ENCODE measurements at places on chromosomes 4 and X. TPM values are rescaled to one million over a fixed set of nuclear protein-coding genes. Genes with fewer than 3 reads are reported as not detected.

- H3K27me3 ChIP-seq = no peaks in the 10 kb centered on the region
- H3K4me1 ChIP-seq = no peaks in the 10 kb centered on the region
- no peak overlapping the region for H3K4me3 ChIP-seq
Measured at GRCh38 chr4:176906709-176907108, 114.0 kb upstream of the VEGFC start.

HDX gene
- total RNA-seq = 10.7 TPM

- no peak for DNase-seq
- no peak overlapping the region for H3K27ac ChIP-seq
- H3K36me3 ChIP-seq = peaks cover 17% of the 10 kb centered on the region
Measured at GRCh38 chr4:140706665-140707064, 49.5 kb downstream of the TBC1D9 start.

DNA sequence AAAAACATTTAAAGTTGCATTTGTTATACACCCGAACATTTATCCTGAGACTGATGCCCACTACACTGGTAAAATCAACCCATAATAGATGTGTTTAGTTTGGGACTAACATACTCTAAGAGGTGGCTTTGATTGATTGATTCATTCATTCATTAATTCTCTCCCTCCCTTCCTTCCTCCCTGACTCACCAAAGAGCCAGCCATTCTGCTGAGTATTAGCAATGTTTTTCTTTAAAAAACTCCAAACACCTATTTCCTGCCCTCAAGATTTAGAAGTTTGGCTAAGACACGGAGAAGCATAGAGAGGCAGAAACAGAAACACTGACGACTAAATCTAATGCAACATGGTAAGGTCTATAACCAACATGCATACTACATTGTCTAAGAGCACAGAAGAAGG lies 88.9 kb downstream of the RASL11B start:
- DNase-seq = no peak
- peaks cover 3% of the 10 kb centered on the region for H3K36me3 ChIP-seq
- H3K27me3 ChIP-seq = no peaks in the 10 kb centered on the region
- H3K4me3 ChIP-seq = no peak overlapping the region

NPY1R gene
- total RNA-seq = 6.6 TPM

- no peak for DNase-seq
- no peak overlapping the region for H3K27ac ChIP-seq
- H3K4me3 ChIP-seq = no peak overlapping the region
Measured at GRCh38 chr4:76257824-76258223, 6.3 kb downstream of the FAM47E start.

FGF5 gene
- 0.75 TPM for total RNA-seq
